ENCODE measurements at places on chromosomes 7 and 10. TPM values are rescaled to one million over a fixed set of nuclear protein-coding genes. Genes with fewer than 3 reads are reported as not detected.

Gene HYAL4
- total RNA-seq, result not detected

Gene TMEM236
- 0.77 TPM for total RNA-seq

Gene SMKR1
- total RNA-seq, result not detected

Gene STEAP2
- 1.4 TPM for total RNA-seq

Gene ERVW-1
- total RNA-seq, result not detected

Gene PVRIG
- total RNA-seq, result not detected

Gene PCBD1
- total RNA-seq, result 24.3 TPM

Gene GIMAP4
- total RNA-seq, result not detected

Gene MRLN
- total RNA-seq, result not detected

Gene ADCYAP1R1
- total RNA-seq, result not detected

Gene NRCAM
- total RNA-seq, result 33.4 TPM

Gene CRHR2
- not detected for total RNA-seq

Gene SPDYE16
- total RNA-seq, result not detected

Gene GDF10
- total RNA-seq, result not detected

Gene ADGRA1
- not detected for total RNA-seq

Gene AKR1C8
- not detected for total RNA-seq

Gene ETV1
- 32.1 TPM for total RNA-seq

Gene MINPP1
- total RNA-seq, result 57.9 TPM

Gene MAPK8
- total RNA-seq, result 29.0 TPM

Gene FXYD4
- not detected for total RNA-seq

Gene GET4
- 17.9 TPM for total RNA-seq

Gene UCN3
- not detected for total RNA-seq
